ENCODE measurements at places on chromosomes 12 and 14.

DNA sequence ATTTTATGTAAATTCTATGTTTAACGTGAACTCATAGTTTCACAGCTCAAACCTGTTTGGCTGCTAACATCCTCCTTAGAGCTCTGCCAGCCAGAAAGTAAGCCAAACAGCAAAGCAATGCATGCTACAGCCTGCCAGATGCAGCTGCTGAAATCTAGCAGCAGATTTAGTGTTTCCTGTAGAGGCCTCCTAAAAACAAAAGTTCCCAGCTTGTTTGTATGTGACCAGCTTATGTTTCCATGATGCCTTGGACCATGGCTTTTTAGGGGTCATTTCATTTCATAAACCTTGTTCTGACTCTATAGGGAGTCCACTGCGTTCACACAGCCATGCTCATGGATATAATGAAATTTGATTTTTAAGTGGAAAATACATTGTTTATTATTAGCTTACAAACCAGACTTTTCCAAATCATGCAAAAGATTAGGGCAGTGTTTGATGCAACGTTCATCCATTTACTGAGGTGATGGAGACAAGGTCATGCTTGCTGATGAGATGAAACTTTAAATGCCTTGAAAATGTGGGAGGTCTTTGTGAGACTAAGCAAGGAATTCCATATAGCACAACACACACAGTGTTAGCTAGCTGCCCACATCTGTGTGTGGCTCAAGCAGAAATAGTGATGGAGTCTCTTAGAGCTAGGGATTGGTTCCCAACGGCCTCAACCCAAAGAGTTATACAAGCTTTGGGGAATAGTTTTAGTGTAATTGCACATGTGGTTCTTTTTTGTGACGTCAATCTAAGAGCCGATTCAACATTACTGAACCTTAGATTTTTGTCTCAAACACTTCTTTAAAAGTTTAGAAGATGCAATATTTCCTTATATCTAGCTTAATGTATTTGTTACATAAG lies 157.5 kb upstream of the LRIG3 start:
- no peak for DNase-seq

DNA sequence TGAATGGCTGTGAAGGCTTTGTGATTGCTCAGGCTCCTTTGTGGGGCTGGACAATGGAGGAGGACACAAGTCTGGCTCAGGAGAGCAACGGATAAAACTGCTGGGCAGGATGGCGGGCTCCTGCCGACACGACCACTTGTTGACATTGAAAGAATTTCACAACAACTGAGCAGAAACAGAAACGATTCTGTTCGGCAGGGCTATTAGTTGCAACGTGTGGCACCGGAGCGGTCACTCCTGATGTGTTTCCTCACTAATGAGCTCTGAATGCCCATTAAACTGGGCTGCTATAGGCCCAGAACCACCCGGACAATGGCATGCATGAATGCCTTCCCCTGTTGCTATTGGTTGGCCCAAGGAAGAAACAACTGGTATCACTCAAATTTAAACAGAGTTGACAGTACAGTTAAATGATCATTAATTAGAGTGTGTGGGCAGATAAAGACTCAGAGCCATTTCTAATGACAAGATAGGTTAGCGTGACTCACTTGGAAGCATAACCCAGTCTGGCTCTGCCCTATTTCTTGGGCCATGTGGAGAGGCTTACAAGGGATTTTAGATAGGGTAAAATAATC lies 142.9 kb downstream of the ASCL1 start:
- DNase-seq: no peak

DNA sequence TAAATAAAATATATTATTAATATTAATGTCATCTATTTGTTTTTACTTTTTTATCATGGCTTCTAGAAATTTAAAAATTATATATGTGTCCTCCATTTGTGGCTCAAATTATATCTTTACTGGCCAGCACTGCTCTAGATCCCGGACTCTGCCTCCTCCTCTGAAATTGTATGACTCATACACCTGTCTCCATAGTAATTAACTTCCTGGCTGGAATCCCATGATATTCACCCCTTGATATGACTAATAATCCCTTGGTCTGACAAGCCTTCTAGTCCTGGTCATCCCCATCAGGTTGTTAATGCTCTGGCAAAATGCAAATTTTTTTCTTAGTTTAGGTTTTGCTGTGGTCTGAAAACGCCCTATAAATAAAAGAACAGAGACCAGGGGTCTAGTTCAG lies 116.2 kb downstream of the BMP4 start:
- no peak for DNase-seq

DNA sequence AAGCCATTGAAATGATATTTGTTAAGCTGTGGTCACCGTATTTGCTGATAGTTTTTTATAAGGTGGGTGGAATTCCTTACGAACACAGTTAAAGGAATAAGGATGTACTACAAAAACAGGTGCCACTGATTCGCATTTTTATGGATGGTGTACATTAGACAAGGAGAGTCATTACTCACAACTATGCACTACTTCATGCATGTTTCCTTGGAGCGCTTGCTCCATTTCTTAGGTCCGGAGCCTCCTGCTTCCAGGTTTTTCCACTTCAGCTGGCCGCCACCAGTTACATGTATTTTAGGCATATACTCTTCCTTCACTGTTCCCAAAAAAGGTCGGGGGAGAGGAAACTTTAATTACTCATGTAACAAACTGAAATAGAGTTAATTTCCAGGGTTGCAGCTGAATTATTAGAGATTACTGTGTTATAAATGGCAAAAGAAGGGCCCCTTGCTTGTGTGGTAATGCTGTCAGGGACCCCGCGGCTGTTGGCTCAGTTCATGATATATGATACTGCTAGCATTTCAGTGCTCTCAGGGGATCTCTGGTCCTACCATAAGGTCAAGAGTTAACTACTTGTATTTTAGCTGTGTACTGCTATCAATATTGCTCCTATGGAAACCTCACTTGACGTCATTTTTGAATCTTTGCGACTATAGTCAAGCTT lies 454.7 kb downstream of the NPAS3 start:
- DNase-seq: no peak

GRCh38 chr14:84065811-84066210 lies 1464.1 kb upstream of the FLRT2 start:
- no peak for DNase-seq

DNA sequence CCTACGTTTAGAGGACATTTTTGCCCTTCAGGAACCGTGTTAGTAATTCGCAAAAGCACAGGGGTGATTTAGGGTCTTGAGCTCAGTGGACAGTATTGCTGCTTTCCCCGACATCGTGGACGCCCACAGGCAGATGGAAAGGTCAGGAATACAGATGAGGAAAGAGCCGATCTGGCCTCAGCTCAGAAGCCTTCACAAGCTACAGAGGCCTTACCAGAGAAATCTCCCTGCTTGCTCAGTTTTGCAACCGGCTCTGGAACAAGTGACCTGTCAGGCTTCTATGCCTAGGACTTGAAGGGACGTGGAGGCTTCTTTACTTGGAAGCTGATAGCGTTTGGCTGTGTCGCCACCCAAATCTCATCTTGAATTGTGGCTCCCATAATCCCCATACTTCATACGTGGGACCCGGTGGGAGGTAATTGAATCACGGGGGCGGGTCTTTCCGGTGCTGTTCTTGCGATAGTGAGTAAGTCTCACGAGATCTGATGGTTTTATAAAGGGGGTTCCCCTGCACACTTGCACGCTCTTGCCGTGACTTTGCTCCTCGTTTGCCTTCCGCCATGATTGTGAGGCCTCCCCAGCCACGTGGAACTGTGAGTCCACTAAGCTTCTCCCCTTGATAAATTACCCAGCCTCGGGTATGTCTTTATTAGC lies 332.5 kb downstream of the MED13L start:
- DNase-seq: no peak

GRCh38 chr12:117140397-117141096 lies 41.3 kb upstream of the TESC start:
- no peak for DNase-seq

DNA sequence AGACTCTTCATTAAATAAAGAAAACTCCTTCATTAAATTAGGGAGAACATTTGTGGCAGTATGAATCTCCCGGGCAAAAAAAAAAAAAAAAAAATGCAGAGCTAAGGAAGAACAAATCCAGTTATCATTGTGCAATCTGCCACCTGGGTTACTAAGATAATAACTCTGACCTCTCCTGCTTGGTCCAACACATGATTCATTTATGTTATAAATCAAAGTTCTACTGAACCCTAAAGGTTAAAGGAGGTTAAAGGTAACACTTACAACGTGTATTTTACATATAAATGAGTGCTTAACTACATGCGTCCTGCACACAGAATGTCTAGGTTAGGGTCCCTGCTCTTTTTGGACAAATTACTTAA lies 4.2 kb downstream of the TGFB3 start:
- no peak for DNase-seq

- DNase-seq: no peak
Observed at GRCh38 chr14:79638672-79639266, 572.5 kb downstream of the DIO2 start.

All from activated naive CD4-positive, alpha-beta T cell treated with anti-CD3 and anti-CD28 coated beads, Interleukin-2, amount 50 U/mL, for 16 hours (primary cell).